T follicular helper cell (primary cell): ENCODE measurements at places on chromosomes 4 and X.

- DNase-seq = no peak
Observed at GRCh38 chrX:39984191-39984956, 113.4 kb downstream of the BCOR start.

GRCh38 chr4:121070696-121071639, 1.4 kb downstream of the NDNF start:
- peak; percentile 6 for DNase-seq

- no peak for DNase-seq
Observed at GRCh38 chr4:124085561-124086180, 626.9 kb downstream of the ANKRD50 start.

- no peak for DNase-seq
Observed at GRCh38 chr4:139144911-139145551, 32.0 kb downstream of the ELF2 start.

DNA sequence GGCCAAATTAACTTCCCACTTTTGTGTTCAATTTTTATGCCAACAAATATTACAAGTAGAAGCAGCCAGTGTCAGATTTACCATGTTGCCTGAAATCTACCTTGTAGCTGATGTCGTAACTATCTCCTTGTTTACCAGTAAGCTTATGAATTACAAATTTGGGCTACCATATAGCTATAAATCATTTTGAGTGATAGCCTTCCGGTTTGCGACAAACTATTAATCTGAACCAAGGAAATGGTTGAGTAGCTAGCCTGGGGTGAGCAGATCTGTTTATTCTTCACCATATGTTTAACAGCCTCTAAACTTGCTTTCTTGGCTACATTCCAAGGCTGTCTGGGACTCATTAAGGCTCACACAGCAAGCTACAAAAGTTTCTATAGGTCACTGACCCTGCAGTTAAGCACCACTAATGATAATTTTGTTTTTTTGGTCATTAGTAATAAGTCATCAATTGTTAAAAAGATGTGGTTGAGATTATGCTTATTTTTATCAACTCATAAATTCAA, 218.7 kb upstream of the SPOCK3 start:
- DNase-seq = no peak

GRCh38 chrX:23857363-23857762, 50.4 kb downstream of the APOO start:
- no peak for DNase-seq

GRCh38 chrX:48021026-48021900, 14.5 kb downstream of the SPACA5 start:
- DNase-seq = peak; percentile 67

DNA sequence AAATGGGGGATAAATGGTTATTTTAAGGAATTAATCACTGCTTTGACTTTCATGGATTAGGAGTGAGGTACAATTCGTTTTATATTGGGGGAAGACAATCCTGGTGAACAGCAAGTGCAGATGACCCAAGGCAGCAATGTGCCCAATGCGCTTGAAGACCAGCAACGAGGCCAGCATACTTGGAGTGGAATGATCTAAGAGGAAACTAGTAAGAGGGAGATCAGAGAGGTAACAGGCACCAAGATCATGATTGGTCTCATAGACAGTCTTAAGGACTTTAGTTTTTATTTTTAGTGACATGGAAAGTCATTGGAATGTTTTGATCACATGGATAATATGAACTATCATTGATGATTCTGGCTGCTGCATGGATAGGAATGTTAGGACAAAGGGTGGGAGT, 90.6 kb downstream of the BMPR1B start:
- no peak for DNase-seq

GRCh38 chrX:71912156-71912555, 1.5 kb downstream of the NHSL2 start:
- DNase-seq = no peak

GRCh38 chr4:73005514-73005913, 64.0 kb downstream of the COX18 start:
- no peak for DNase-seq

DNA sequence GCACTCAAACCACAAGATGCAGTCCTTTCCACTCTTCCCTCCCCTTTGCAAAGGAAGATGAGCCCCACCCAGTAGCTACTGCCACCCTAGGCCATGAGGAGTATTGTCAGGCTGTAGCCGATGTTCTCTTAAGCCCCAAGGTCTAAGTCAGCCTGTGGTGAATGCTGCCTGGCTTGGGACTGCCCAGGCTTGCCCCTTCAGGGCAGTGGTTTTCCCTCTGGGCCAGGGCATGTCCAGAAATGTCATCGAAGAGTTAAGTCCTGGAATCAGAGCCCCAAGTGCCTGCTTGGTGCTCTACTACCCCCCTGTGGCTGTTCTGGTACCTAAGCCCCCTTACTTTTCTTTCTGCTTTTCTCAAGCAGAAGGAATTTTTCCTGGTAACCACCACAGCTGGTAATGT, 11.8 kb upstream of the PGK1 start:
- DNase-seq = no peak

GRCh38 chrX:11558972-11559371, 106.7 kb downstream of the ARHGAP6 start:
- peak; percentile 46 for DNase-seq
